T-helper 1 cell (primary cell): ENCODE measurements at places on chromosomes 1 and 21.
A peak's percentile ranks its signal among the peaks of the same experiment; 100 is the strongest.

DNA sequence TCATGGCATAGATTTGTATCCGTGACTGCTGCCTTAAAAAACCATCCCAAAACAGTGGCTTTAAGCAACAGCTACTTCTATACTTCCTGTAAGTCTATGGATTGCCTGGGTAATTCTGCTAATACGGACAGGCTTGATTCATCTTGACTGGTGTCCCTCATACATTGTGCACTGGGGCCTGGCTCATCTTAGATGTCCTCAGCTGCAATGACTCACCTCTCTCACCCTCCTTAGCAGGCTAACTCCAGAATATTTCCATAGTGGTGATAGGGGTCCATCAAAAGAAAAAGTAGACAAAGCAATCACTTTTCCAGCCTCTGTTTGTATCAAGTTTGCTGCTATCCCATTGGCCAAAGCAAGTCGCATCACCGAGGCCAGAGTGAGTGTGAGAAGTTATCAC is 409.1 kb upstream of the KAZN start:
- DNase-seq: no peak

GRCh38 chr1:218845589-218845988 is 328.1 kb upstream of the LYPLAL1 start:
- no peak for DNase-seq

- DNase-seq: no peak
Measured at GRCh38 chr1:238951809-238952208, 434.6 kb upstream of the CHRM3 start.

- peak; percentile 26 for DNase-seq
Measured at GRCh38 chr1:43358121-43358745, 548 bp upstream of the CDC20 start.

DNA sequence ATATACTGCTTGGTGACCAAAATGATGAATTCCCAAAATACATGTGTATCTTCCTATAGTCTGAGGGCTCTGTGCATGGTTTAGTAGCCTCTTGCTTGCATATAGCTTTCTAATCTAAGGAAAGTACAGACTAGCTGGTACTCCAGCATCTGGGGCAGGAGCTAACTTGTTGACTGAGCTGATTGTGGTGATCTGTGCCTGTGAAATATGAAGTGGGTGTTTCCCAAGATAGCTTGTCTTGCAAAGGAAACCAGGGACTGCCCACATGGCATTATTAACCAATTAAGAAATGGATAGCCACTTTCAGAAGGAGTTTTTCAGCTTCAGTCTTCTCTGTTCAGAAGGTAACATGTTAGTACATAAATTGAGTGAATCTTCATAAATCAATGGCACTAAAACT is 219.8 kb downstream of the NEGR1 start:
- DNase-seq: no peak
